ENCODE measurements at places on chromosomes 12 and 14. TPM values are rescaled to one million over a fixed set of nuclear protein-coding genes. Genes with fewer than 3 reads are reported as not detected.

Gene ALKBH2
- total RNA-seq, result 9.3 TPM

Gene SMCO2
- total RNA-seq, result not detected

Gene ARHGEF25
- total RNA-seq, result 12.4 TPM

DNA sequence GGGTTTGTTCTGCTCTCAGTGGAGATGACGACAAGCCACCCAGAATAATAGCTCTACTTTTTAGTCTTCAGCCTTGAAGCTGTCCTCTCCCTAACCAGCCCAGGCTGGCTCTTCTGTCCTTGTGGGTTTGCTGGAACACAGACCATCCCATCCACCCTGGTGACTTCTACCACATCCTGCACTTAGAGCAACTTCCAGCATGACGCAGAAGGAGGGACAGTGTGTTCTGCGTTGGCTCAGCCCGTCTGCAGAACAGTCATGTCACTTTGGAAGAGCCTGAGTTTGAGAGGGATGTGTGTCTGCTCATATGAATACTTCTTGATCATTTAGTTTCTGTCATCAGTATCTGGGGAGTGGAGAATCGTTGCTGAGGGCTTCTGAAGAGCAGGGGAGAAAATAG is 198.0 kb downstream of the CACNA1C start:
- DNase-seq, result no peak

- no peak for DNase-seq
Measured at GRCh38 chr14:66483322-66483721, 2.8 kb upstream of the CCDC196 start.

- DNase-seq, result peak; percentile 3
Measured at GRCh38 chr14:87888136-87888999, 104.6 kb downstream of the GALC start.

DNA sequence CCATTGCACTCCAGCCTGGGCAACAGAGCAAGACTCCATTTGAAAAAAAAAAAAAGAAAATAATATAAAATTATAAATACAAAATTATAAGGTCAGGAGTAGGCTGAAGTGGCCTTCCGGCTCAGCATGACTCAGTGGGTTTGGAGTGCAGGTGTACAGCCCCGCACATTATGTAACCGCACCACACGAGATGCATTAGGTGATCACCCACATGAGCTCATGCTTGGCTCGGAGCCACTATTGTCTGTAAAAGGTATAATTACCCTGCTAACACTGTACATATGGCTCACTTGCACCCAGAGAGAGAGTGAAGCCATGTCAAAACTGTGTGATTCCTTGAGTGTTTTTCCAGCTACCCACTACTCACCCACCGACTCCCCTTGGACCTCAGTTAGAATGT is 557.0 kb downstream of the SLC6A15 start:
- DNase-seq, result no peak

DNA sequence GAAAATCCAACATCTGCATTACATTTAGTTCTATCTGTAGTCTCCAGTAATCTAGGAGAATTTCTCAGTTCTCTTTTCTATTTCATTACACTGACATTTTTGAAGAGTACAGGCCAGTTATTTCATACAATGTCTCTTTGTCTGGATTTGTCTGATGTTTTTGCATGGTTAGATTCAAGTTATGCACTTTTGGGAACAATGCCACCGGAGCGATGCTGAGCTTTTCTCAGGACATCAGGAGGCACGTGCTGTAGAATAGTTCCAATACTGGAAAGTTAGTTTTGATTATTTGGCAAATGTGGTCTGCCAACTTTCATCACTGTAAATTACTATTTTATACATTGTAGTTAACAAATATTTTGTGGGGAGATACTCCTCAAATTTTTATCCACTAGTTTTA is 43.1 kb downstream of the ALDH1L2 start:
- DNase-seq, result no peak

Gene TMEM119
- total RNA-seq, result 55.5 TPM

GRCh38 chr12:54954801-54955200 is 29.8 kb downstream of the TESPA1 start:
- DNase-seq, result no peak

Gene IFNG-AS1
- total RNA-seq, result not detected

Gene ALX1
- not detected for total RNA-seq

- peak; percentile 65 for DNase-seq
Measured at GRCh38 chr12:49784756-49785409, 43.3 kb downstream of the NCKAP5L start.

Gene TROAP
- 1.1 TPM for total RNA-seq

DNA sequence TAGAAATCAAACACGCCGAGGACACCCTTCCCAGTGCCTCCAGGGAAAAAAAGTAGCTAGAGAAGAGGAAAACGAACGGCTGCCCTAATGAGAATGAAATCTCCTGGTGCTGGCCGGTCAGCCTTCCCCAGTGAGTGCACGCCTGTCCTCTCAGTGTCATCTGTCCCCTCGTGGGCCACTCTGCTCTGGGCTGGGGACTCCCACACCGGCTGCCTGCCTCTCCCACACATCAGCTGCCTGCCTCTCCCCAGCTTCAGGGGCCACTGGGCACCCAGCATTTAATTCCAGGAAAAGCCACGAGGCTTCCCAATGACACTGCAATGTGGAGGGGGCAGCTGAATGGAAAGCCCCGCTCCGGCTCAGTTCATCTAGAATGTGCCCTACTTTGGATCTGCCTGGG is 59.0 kb downstream of the CCDC85C start:
- peak; percentile 20 for DNase-seq

GRCh38 chr12:49212572-49212971 is 23.7 kb upstream of the TUBA1A start:
- no peak for DNase-seq

DNA sequence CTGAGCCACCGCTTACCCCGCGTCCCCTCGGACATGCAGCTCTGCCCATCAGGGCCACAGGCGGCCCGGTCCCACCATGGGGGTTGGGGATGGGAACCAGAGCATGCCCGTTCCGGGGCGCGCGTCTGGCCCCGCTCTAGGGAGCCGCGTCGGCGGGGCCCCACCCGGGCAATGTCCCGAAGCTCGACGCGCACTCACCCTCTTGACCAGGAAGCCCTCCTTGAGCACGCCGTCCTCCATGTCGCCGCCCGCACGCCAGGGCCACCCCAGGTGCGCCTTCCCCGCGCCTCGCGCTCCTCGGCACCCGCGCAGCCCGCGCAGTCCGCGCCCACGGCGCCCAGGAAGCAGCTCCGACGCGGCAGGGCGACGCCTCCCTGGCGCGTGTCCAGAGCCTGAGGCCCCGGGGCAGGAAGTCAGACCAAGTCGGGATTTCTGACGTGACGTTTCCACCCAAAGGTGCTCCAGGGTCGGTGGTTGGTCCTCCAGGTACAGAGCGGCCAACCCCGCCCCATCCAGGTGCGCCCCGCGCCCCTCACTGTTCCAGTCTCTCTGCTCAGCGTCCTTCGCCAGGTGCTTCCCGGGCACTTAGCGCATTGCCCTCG is at the start of gene PLEK2:
TSS of gene PLEK2 (minus strand) at position 346 of the 602 bp plus-strand sequence. CDS start at position 240, 106 bp downstream.
- DNase-seq, result no peak

GRCh38 chr12:123070267-123071081 is 80.4 kb downstream of the PITPNM2 start:
- no peak for DNase-seq

GRCh38 chr14:63892265-63892664 is 39.5 kb downstream of the SYNE2 start:
- DNase-seq, result no peak

DNA sequence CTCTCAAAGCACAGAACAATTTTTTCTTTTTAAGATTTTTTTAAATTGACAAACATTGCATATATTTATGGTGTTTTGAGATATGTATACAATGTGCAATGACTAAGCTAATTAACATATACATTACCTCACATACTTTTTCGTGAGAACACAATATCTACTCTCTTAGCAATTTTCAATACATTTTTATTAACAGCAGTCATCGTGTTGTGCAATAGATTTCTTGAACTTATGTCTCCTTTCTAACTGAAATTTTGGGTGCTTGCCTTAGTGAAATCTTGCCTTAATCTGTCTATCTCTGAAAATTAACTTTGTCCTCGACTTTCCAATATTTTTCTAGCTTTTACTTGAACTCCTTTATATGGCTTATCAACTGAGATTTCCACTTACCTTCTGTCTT is 6.8 kb downstream of the OR10A7 start:
- no peak for DNase-seq

DNA sequence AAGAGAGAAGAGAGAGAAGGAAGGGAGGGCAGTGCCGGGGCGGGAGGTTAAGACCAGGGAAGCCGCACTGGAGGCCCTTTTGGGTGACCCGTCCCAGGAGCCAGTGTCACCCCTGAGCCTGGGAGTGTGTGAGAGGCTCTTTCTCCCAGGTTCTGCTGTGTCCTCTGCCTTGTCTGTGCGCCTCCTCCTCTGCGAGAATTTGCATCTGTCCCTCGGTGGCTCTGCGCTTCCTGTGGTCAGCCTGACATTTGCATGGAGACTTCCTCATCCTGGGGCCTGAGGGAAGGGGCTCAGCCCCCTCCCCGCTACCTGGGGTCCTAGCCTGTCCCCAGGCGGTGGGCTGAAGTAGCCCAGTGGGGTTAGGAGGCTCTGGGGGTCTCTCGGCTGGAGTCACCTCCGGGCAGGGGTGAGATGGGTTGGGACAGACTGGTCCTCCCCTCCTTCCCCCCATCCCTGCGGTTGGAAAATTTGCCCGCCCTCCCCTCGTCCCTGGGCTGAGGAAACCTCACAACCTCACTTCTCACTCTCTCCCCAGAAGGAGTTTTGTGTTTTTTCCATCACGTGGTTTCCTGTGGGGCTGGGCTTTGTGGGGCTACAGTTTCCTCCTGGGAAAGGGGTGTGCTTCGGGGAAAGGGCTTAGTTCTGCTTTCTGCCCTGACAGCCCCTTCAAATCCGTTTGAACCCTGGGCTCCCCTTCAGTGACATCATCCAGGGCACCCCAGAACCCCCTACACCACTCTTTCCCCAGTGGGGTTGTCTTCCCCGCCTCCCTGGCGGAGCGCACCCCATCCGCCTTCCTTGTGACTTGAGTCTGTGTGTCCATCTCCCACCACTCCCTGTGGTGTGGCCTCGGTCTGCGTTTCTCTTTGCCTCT is 2.5 kb downstream of the PTPN6 start:
- no peak for DNase-seq

DNA sequence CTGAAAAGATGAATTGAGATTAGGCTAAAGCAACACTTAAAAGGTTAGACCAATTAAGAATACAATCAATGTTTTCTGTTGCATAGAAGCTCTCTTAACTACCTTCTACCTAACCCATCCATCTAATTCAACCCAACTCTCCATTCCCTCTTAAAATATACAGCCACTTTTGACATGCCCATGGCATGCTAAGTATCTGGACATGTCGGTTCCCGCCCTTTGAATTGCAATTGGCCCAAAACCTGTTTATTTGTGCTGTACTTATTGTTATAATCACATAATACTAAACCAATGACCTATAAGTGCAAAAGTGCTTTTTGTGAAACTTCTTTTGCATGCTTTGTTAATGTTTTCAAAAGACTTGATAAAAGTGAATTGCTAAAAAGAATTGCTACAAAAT is 37.6 kb upstream of the APPL2 start:
- no peak for DNase-seq
